ENCODE measurements at places on chromosomes 16 and 17.

DNA sequence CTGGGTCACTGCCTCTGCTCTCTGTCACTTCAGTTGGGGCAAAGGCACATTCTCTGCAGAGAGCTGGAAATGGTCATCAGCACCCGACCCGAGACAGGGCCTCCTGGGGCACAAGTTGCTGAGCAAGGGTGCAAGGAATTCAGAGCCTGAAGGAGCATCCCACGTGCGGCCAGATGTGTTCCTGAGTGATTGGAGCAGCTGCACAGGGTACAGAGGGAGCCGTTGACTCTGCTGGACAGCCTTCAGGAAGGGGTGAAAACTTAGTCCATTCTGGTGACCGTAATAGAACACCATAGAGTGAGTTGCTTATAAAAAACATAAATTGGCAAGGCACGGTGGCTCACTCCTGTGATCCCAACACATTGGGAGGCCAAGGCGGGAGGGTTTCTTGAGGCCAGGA lies 106.8 kb downstream of the CCDC182 start:
- DNase-seq = no peak

- no peak for DNase-seq
These were observed 453.3 kb downstream of the XYLT1 start for GRCh38 chr16:17017442-17017841.

DNA sequence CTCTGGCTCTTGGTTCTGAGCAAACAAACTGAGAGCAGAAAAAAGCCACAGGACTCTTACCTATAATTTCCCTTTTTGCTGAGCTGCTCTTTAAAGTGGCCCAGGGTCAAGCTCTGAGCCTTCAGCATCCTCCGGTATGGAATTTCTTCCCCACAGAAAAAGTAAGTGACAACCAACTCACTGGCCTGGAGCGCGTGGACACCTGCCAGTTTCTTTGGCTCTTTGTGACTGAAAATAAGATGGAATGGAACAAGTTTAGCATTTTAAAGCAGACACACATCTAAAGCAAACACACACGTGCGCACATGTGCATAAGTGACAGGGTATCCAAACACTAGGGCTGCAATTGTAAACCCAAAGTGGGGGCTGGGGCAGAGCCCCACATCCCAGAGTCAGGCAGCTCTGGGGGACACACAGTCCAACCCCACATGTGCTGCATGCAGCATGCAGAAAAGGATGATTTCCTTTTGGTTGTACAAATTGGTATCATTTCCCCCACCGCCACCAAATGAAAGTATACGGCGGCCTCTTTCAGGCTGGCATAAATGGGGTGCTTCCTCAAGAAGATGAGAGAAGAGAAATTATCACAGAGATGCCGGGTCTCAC lies 27.5 kb downstream of the AXIN2 start:
- no peak for DNase-seq

DNA sequence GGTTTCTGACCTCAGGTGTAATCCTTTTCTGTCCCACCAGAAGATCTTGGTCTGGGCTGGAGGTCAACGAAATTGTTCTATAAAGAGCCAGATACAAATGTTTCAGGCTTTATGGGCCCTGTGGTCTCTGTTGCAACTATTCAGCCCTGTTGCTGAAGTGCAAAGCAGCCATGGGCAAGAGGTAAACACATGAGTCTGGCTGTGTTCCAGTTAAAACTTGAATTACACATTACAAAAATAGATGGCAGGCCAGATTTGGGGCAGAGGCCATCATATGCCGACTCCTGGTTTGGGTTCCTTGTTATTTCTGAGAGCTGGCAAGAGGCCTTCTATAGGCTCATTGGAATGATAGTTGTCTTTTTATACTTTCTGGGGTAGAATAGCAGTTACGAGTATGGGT lies 114.4 kb downstream of the SDR42E1 start:
- no peak for DNase-seq

GRCh38 chr17:54269881-54270280 lies 447.2 kb downstream of the KIF2B start:
- no peak for DNase-seq

- DNase-seq = no peak
These were observed 51.4 kb downstream of the RAP1GAP2 start for GRCh38 chr17:2847381-2848333.

DNA sequence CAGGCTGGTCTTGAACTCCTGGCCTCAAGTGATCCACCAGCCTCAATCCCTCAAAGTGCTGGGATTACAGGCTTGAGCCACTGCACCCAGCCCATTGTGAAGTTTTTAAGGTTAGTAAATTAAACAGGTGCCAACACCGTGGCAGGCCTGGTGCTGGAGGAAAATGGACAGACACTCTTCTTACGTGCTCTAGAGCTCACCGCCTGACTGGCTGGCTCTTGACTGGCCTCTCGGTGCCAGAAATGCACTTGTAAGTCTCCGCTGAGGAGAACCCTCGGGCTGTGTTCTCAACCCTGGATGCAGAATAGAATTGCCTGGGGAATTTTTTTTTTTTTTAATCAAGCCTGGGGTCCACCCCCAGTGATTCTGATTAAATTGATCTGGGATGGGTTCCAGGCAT lies 10.3 kb upstream of the HAS3 start:
- DNase-seq = no peak

DNA sequence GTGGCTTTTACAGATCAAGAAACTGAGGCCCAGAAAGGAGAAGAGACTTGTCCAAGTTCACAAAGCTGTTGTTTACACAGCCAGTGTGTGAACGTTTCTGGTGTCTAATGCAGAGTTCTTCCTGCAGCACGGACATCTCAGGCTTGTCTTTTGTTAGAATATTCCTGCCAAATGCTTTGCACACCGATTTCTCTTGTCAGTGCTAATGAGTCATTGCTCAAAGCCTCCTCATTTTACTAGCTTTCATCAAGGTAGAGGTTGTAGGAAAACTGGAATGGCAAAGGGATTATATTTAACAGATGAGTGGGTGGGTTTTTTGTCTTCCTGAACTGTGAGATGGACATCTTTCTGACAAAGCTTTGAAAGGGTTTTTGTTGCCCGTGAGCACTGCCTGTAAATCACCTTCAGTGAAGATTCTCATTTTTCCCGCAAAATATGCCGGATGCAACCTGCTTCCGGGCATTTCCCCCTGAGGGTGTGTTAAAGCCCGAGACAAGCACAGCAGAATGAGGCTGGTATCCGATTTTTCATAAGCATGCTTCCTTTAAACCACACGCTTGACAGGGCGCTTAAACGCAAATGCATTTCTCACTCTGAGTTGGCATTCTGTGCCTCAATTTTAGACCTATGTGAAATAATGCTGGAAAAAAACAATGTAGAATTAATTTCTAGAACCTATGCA lies 14.7 kb downstream of the PMM2 start:
- DNase-seq = no peak

- no peak for DNase-seq
These were observed 151.0 kb upstream of the RBL2 start for GRCh38 chr16:53282975-53283946.

Measured in NCI-H146 (cell line).